Activated CD4-positive, alpha-beta T cell treated with anti-CD3 and anti-CD28 coated beads, Interleukin-2, amount 50 U/mL, for 24 hours (primary cell): ENCODE measurements at places on chromosomes 2 and 18.

GRCh38 chr18:53909668-53910067, 314.8 kb downstream of the MBD2 start:
- DNase-seq = no peak

DNA sequence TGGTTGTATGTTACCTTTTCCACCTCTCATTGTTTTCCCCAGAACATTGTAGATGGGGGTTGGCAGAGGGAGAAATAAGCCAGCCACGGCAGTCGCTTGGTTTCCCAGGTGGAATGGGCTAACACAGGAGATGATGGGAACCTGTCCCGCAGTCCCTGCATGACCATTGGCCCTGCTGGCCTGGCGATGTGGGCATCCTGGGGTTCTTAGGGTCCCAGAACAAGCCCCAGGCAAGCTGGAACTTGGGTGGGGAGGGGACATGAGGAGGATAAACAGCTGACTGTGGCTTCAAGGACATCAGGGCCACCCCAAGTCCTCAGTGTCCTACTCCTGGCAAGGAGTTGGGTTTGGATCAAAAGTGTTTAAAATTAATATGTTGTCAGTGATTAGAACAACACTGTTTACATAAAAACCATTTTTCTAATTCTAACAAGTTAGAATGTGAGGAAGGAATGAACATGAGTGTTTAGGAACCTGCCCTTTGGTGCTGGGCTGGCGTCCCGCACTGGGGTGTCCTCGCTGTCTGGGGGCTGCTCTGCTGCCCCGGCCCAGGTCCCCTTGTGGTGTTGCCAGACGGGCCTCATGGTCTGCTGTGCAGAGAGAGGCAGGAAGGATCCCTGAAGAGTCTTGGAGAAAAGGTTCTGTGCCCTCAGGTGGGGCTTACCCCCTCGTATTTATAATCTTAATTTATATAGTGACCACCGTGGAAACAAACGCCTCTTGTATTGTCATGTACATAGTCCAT, 95.1 kb downstream of the USP40 start:
- no peak for DNase-seq

DNA sequence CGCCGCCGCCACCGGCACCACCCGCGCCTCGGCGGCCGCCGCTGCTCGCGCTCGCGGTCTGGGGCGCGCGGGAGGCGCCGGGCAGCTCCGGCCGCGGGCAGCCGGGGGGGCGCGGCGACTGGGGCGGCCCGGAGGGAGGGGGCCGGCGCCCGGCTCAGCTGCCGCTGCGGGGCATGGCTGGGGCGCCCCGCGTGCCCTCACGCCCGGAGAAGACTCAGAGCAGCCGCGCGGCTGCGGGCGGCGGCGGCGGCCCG, 295 bp downstream of the GAREM1 start:
- no peak for DNase-seq

- DNase-seq = no peak
These were observed 99.0 kb downstream of the NOL10 start for GRCh38 chr2:10590742-10591141.

DNA sequence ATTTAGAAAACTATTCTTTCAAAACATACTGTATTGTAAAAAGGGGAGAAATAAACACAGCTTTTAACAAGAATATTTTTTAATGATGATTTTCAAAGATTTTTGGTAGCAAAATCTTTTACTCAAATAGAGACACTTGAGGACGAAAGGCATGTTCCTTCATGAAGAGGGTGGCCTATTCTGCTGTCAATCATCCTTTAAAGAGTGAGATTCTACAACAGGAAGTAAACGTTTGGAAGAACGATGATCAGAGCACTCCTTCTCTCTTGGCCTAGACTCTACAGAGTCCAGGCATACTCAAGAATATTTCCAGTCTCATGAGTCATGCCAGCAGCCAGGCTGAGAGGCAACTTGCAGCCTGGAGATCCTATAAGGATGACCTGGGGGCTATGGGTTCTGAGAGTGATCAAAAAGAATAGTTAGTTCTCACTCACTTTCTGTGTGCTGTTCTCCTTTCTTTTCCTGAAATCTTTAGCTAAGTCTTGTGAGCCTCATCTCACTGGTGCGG, 62.4 kb upstream of the TCF4 start:
- DNase-seq = no peak

GRCh38 chr18:27298214-27298804, 113.2 kb upstream of the CHST9 start:
- DNase-seq = no peak

- no peak for DNase-seq
These were observed 45.7 kb upstream of the EML4 start for GRCh38 chr2:42123426-42123825.

DNA sequence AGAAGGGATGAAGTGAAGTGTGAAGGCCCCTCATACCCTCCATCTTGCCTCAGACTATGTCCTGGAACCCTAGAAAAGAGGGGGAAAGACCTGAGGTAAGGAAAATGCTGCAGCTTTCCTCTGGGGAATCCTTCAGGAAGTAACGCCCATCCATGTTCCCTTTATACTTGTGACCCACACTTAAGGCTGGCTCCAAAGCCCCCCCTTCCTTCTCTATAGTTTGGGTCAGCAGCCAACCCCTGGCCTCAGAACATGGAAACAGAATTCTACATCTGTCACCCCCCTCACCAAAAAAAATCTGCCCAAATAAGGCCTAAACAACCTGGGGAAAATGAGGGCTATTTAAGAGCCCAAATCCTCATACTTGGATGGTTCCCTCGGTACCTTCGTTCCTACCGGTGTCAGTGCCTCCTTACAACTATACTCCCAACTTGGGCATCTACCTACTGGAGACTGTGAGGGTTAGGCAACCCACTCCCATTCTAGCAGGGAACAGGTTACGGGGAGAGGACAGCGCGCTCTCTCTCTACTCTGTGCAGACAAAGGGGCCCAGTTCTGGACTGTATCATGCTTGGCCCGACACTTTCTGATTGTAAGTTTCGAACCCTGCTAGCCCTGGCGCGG, 689 bp downstream of the OST4 start:
- no peak for DNase-seq

- no peak for DNase-seq
These were observed 39.1 kb downstream of the PCARE start for GRCh38 chr2:29035016-29035745.

GRCh38 chr2:172464400-172465129, 37.2 kb downstream of the ITGA6 start:
- no peak for DNase-seq

DNA sequence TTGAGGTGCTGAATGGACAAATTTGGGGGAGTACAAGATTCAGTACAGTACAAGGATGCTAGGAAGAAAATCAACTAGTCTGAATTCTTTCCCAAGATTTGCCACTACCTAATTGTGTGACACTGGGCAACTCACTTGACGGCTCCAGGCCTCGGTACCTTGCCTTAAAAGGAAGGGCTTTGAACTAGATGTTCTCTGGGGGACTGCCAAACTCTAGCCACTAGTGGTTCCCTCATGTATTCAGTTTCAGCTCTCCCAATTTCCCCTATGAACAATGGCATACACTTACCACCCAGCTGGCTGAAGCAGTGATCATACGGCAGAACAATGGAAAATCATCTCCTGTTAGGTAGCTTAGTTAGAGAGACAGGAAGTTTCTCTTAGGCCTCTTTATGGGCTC, 73.4 kb downstream of the VWC2L start:
- no peak for DNase-seq
